Activated gamma-delta T cell treated with anti-CD3 and anti-CD28 coated beads, Interleukin-2, amount 50 U/mL, for 16 hours (primary cell): ENCODE measurements at places on chromosomes 6 and 20.

DNA sequence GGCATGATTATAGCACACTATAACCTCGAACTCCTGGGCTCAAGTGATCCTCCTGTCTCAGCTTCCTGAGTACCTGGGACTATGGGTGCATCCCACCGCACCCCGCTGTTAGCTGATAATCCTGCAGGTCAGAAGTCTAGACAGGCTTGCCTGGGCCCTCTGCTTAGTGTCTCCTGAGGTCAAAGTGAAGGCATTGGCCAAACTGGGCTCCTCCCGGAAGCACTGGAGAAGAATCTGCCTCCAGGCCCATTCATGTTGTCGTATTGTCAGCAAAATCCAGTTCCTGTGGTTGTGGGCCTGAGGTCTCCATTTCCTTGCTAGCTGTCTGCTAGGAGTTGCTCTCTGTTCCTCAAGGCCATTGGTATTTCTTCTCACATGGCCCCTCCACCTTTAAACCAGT is 6.3 kb upstream of the MROH8 start:
- DNase-seq, result no peak

DNA sequence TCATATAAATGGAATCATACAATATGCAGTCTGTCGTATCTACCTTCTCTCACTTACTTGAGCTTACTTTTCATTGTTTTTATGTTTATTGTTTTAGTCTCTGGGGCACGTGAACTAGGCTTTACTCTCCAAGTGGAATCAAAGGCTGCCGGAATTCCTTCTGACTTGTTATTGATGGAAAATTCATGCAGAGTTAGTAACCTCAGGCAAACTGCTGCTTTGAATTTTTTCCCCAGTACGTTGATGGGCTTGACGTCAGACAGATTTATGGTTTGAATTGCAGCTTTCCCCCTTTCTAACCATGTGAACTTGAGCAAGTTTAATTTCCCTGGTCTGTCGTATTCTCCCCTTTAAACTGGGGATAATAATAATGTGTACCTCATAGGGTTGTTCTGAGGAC is 68.6 kb downstream of the ZDHHC14 start:
- DNase-seq, result no peak

DNA sequence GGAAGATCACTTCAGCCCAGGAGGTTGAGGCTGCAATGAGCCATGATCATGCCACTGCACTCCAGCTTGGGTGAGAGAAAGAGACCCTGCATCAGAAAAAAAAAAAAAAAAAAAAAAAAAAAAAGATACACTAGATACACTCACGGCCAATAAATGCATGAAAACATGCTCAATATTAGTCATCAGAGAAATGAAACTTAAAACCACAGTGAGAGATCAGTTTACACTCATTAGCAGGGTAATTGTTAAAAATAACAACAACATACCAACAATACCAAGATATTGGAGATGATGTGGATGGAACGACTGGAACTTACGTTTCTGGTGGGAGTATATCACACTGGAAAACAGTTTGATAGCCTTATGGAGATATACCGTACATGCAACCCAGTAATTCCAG is 29.9 kb downstream of the HS3ST5 start:
- DNase-seq, result no peak

GRCh38 chr6:137944793-137945498 is 77.9 kb downstream of the TNFAIP3 start:
- DNase-seq, result no peak

DNA sequence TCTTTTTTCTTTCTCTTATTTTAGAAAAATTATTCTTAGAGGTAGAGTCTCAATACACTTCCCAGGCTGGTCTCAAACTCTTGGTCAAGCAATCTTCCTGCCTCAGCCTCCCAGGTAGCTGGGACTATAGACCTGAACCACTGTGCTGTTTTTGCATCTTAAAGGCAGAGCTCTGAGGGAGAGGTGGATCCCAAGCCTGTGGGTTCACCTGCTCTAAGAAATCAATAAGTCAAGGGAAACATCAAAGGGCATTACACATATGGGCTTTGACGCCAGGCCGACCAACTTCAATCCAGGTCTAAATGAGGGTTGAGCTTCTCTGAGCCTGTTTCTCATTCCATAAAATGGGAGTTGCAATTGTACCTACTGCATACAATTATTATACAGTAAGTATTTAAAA is 223.9 kb downstream of the LY86 start:
- no peak for DNase-seq
